ENCODE measurements at places on chromosomes 12 and 14.

- DNase-seq = no peak
Observed at GRCh38 chr12:59007620-59008019, 87.3 kb upstream of the LRIG3 start.

DNA sequence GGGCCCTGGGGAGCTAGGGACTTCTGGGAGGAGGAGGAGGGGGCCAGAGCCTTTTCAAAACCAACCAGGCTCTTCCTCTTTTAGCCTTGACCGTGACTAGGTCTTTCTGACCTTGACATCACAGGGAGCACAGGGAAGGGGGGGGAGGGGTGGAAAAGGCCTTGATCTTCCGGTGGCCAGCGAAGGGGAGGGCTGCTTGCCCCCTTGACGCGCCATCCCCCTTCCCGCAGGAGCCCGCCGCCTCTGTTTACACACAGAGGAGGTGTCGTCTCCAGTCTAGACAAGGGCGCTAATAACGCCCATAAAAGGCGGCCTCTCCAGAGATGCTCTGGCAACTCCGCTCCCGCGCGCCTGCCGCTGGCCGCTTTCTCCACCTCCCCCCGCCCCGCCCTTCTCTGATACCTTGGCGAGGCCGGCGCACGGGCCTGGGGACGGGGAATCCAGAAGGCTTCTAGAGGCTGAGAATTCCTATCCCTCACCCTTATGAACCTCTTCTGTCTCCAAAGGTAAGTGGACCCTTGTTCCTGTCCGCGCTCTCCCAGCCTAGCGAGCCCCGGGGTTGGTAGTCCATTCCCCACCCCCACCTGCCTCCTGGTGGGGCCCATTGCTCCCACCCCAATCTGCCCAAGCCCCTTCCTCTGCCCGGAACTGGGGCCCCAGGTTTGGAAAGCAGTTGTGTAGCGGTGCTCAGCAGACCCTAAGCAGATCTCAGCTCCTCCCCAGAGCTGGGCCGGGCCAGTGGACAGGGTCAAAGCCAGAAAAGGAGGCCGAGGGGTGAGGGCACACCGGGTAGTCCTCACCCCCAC, 4.9 kb upstream of the HOXC12 start:
- DNase-seq = no peak

DNA sequence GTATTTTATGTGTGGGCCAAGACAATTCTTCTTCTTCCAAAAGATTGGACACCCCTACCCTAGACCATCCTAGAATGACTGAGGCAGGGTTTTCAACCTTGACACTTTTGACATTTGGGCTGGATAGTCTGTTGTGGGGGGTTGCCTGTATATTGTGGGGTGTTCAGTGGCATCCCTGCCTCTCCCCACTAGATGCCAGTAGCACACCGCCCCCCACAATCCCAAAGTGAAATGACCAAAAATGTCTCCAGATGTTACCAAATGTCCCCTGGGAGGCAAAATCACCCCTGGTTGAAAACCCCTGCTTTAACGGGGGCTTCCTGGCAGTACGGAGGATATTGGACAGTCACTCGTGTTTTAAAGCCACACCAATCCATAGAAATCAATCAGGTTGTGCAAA, 219.6 kb downstream of the PHETA1 start:
- DNase-seq = no peak

DNA sequence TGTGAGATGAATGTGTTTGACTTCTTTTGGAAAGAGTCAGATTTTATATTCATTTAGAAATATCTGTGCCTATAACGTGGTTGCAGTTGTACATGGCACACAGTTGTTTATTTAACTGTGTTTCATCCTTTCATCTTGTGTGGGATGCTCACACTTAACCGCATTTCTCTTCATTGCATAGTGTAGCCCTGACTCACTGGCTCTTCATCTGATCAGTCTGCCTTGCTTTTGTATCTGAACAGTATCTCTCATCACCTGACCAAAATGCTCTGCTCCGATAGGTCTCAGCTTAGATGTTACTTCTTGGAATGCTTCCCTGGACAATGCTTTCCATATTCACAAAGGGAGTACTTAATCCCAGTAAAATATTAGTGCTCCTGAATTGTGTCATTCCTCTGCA, 83.4 kb downstream of the PDE3A start:
- no peak for DNase-seq

DNA sequence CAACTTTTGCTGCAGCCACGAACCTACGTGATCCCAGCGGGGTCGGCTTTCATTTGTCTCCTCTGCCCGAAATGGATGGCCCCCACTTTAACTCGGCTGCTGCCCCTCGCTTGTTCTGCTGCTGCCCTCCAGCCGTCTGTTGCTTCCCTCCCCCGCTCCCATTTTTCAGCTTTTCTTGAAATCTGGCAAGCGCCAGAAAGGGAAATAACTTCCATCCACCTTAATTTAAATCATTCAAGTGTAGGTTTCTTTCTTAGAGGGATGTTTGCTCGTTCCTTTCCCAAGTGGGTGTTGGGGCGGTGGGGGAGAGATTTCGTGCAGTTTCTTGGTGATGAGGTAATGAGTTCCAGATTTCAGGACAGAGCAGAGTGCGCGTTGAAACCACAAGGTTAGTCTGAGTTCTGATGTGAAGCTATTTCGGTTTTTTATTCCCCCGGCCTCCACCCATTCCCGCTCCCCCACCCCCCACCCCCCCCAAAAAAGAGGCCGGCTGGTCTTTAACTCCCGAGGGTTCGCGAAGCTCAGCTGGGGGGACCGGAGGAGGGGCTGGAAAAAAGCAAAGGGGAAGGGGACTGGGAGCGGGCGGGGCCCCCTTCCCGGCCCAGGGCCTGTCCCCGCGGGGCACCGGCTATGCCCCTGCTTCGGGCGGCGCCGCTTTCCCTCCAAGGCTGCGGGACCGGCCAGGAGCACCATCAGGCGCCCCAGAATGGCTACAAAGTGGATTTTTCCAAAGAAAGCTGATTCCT, 2.2 kb upstream of the ZFP36L1 start:
- no peak for DNase-seq

DNA sequence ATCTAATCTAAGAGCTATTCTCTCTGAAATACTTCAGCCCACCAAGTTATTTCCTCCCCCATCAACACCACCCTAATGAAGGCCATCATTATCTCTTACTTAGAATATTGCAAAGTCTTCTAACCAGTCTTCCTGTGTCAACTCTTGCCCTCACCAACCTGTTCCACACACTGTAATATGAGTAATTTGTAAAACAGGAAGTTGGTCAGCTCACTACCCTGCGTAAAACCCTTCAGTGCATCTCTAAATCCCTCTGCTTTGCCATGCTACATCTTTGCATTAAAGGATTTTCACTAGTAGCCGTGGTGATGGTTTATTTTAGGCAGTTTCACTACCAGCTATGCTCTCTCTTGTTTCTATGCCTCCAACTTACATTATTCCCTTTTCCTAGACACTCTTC, 70.0 kb downstream of the KIF21A start:
- DNase-seq = no peak

GRCh38 chr14:93803408-93804318, 15.4 kb upstream of the PRIMA1 start:
- DNase-seq = no peak

GRCh38 chr14:58724206-58724605, 86.4 kb downstream of the DACT1 start:
- no peak for DNase-seq

DNA sequence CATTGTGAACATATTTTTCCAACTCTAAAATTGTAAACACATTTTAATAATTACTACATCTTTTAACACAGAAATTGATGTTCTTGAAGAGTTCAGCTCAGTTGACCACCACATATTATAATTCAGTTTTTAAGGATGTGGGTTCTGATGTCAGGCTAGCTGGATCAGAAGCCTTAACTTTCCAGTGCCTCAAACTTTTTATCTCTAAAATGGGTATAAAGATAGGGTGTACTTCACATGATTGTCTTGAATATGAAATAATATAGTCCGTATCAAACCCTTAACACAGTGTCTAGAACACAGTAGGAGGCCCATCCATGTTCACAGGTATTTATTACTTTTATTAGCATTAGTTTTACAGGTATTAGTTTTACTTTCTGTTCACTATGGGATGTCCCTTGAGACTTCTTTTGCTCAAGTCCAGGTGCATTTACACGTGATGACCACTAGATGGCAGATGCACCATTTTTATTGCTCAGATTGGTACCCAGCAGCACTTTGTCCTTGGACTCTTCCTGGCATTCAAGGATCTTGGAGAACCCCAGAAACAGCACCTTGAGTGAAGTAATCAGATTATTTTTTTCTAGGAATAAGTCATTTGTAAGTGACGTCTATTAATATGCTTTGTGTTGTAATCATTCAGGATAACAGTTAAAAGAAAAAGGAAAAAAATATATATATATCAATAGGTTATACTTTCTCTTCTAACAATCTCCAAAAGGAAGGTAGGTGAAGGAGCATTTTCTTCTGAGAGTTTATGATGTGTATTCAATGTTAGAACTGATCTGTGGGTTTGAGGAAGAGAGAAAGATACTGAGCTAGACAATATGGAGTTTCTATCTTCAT, 580.2 kb downstream of the ETNK1 start:
- DNase-seq = peak; percentile 27

DNA sequence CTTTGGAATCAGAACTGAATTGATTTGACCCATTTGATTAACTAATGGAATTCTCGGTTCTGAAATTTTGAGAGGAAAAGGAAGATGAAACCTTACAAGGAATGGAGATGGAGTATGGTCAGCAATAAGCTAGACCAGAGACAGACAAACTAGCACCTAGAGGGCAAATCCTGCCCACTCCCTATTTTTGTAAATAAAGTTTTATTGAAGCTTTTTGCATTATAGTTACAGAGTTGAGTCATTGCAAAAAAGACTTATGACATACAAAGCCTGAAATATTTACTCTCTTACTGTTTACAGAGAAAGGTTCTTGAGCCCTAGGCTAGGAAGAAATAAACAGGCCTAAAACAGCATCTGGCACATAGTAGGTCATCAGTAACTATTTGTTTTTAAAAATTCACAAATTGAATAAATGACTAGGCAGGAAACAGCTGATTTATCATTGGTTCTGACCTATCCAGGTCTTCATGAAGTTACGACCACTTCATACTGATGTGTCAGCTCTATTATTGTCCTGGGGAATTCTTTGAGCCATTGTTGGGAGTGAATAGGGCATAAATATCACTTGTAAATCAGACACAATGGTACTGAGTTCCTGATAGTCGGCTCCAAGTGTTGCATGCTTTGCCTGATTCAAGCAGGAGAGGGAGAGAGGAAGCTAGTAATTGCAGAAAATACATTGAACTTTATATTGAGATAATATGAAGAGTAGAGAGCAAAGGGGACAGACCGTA, 14.6 kb upstream of the STAB2 start:
- DNase-seq = no peak

GRCh38 chr14:89681086-89682018, 264.3 kb upstream of the FOXN3 start:
- no peak for DNase-seq

DNA sequence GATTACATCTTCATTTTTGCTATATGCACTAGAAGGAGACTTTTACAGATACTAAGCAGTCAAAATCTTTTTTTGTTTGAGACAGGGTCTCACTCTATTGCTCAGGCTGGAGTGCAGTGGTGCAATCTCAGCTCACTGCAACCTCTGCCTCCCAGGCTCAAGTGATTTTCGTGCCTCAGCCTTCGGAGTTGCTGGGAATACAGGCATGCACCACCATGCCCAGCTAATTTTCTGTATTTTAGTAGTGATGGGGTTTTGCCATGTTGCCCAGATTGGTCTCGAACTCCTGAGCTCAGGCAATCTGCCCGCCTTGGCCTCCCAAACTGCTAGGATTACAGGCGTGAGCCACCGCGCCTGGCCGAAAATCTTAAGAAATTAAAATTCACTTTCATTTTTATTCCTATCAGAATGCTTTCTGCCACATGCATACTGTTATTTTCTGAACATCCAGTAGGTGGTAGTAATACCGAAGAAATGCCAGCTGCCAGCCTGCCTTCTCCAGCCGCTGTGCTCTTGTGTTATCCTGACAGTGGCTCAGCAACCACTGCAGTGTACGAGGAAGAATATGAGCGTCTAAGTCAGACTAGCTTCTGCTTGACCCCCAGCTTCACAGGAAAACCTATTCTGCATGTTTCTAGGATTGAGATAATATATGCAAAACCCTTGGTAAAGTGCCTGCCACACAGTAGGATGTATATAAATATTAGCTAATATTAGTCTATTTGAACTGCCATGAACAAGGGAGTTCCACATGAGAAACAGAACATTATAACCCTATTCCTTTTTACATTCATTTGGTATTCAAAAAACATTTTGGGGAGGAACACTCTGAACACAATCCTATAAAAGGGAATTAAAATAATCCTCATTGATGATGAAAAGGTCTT, 54.2 kb downstream of the RPAP3 start:
- peak; percentile 21 for DNase-seq

GRCh38 chr12:2970744-2971143, 11.5 kb downstream of the TEAD4 start:
- DNase-seq = no peak

GRCh38 chr12:95591731-95592130, 40.5 kb upstream of the USP44 start:
- DNase-seq = no peak

DNA sequence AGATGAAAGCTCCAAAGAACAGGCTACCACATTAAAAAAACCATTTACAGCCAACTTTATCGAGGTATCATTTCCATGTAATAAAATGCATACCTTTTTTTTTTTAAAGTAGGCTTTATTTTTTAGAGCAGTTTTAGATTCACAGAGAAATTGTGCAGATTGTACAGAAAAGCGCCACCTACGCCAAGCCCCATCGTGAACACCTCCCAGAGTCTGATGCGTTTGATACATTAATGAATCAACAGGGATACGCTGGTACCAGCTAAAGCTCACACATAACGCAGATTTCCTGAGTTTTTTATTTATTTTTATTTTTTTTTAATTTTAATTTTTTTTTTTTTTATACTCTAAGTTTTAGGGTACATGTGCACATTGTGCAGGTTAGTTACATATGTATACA, 129.9 kb downstream of the KIF26A start:
- DNase-seq = no peak

DNA sequence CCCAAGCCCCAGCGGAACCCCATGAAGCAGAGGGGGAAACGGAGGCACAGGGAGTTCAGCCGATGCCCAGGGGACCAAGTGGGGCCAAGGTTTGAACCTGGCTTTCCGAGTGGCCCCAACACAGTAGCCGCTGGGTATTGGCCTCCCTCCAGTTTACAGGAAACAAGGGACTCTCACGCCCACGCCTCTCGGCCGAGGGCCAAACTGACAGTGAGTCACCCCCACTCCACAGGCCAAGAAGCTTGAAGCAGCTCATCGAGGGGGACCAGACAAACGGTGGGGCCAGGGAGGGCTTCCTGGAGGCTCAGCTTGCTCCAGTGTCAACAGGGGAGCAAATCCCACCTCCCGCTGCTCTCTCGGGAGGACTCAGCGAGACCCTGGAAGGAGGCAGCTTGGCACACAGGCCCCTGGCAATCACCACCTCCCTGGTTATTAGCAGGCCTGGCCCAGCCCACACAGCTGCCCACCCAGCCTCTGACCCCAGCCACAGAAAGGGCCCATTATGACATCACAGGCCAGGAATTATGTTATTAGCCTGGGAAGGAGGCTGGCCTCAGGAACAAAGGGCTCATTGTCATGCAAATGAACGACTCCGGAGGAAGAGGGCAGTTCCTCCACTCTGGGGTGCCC, 54.6 kb downstream of the NCOR2 start:
- DNase-seq = no peak

DNA sequence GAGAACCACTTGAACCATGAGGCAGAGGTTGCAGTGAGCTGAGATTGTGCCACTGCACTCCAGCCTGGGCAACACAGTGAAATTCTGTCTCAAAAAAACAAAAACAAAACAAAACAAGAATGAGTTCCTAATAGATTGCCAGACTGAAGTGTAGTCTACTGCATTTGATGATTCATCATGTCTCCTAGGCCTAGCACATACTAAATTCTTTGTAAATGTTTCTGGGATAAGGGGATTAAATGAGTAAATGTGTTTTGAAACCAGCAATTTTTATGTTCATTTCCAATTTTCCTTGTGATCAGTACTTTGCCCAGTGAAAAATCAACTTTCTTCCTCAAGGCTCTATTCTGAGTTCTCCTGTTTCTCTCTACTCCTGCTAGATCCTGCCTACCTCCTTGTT, 2.9 kb upstream of the DYRK2 start:
- DNase-seq = no peak

Measured in right renal pelvis (tissue), 4 donors.